CD4-positive, alpha-beta T cell treated with Interleukin-17A for 4 hours (primary cell): ENCODE measurements at places on chromosomes 5 and 9.

DNA sequence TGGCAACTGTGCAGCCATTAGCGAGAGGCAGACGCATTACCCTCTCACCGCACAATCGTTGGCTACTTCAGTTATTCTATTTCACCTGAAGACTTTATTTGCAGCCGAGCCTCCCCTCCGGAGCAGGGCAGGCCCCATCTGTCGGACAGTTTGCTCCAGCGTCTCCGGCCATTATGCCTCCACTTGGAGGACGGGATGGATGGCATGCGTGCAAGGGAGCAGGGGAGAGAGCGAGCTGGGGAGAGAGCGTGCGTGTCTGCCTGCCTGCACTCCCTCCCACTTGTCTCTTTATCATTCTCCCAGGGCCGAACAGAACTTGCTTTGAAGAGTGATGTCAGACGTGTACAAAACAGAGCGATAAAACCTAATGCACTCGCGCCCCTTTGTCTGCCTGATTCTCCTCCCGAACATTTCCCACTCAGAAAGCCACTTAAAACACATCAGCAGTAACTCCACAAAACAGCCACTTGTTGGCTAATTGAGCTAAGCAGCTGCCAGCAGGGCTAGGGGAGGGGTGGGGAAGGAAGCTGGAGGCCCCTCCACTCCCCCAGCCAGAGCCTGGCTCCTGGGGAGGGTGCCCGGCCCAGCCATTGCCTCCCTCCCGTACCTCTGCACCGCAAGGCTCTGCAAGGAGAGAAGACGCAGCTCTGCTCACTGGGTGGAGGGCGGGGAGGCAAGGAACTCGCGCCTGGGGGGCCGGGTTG is 43.4 kb upstream of the FUBP3 start:
- no peak for DNase-seq

DNA sequence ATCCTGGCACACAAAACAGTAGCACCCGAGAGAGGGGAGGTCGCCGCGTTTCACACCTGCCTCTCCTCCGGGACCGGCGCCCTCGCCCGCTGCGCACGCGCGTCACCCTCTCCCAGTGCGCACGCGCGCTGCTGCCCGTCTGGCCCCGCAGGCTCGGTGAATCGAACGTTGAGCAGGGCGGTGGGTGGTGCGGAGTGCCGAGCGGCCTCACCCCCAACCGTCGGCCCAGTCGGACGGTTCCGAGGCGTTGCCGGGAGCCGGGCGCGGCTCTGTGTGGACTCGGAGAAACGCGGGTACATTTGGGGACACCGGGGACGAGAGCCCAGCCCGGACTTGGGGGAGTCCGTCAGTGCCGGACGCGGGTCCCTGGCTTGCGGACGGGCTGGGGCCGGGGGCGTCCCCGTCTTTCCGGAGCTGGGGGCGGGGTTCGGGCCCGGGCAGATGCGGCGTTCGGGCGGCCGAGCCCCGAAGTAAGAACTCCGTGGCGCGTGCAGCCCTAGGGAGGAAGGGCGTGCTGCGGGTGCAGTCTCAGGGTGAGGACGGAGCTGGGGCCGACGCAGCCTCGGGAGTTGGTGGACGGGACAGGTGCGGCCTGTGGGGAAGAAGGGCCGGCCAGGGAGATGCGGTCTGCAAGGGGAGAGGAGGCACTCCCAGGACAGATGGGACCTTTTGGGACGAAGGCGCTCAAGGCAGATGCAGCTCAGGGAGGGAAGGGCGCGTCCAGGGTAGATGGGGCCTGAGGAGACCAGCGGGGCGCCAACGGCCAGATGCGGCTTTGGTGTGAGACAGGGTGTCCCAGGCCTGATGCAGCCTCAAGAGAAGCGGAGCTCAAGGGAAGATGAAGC is at the start of gene POMT1:
TSS of gene POMT1 (plus strand) at position 138 of the 845 bp plus-strand sequence. CDS start 1,301 bp downstream, outside the sequence.
- DNase-seq: peak; percentile 92

DNA sequence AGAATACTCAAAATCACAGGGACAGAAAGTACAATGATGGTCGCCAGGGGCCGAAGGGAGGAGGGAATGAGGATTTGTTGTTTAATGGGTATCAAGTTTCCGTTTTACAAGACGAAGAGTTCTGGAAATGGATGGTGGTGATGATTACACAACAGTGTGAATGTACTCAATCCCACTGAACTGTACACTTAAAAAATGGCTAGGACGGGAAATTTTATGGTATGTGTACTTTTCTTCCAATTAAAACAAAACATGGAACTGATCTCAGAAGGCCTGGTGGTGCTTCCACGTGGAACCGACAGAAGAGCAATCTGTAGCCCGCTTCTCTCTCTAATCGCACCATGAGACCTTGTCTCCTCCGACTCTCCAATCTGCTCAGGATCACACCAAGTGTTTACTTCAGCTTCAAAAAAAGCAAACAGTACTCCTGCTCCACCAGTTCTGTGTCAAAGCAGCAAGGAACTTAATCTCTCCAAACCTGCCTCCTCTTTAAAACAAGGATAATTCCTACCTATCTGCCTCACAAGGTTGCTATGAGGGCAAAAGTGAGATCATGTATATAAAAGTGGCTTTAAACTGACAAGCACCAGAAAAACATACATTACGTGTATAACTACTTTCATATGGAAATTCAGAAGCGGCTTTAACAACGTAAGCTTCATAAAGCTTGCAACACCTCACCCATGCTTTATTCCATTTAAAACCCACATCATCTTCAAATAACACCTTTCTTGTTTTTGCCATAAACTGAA is 2.1 kb downstream of the ECPAS start:
- DNase-seq: no peak

GRCh38 chr5:173056783-173057061 is 570 bp downstream of the CREBRF start:
- peak; percentile 90 for DNase-seq

GRCh38 chr5:78594610-78595457 is 53.7 kb downstream of the LHFPL2 start:
- no peak for DNase-seq

GRCh38 chr5:153130296-153130695 is 360.2 kb upstream of the GRIA1 start:
- DNase-seq: no peak

DNA sequence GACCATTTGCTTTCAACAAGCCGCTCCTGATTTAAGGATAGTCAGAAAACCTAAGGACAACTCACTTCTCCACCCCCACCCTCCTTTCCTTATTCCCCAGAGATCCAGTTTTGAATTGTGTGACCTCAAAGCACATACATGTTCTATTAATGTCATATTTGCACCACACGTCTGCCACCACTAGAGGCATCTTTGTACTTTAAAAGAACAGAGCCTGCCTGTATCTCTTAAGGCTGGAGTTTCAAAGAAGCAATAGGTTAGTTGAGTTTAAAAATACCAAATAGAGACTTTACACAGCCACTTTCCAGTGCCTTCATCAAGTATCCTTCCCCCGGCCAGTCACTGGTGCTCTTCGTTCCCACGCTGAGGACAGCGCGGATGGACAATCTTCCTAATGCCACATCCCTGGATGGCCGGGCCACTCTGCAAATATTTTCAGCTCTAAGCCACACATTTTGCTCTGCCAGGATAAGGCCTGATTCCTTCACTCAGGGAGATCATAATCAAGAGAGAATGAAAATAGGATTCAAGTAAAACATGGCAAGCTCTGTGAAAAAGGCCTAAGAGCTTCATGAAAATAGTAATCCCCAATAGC is 146.3 kb downstream of the SNCAIP start:
- DNase-seq: no peak

- peak; percentile 12 for DNase-seq
These were observed 18.2 kb upstream of the STK32A start for GRCh38 chr5:147216552-147217154.

DNA sequence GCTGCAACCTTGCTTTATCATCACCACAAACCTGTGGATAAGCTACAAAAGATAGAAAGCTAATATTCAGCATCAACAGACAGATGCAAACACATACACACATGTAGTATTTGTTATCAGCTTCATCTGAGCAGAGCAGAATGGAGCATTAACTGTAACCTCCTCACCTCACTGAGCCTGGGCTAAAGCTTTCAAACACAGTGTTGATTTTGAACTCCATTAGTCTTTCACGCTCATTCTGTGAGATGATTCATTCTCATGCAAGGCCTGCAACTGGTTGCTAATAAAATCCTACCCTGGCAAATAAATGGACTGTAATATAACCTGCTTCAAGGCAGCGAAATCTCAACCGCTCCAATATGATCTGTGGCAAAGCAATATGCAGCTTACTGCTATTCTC is 1360.6 kb upstream of the ACO1 start:
- no peak for DNase-seq

DNA sequence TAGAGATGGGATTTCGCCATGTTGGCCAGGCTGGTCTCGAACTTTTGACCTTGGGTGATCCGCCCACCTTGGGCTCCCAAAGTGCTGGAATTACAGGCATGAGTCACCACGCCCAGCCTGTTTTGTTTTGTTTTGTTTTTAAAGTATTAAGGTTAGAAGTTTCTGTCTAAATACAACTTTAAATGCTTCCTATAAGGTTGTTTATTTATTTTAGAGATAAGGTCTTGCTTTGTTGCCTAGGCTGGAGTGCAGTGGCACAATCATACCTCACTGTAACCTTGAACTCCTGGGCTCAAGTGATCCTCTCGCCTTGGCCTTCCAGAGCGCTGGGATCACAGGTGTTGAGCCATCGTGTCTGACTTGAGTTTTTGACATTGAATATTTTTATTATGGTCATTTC is 11.4 kb downstream of the MRRF start:
- DNase-seq: no peak

GRCh38 chr9:136057236-136058081 is 37.6 kb downstream of the NACC2 start:
- DNase-seq: no peak

GRCh38 chr5:81950996-81951395 is 20.8 kb upstream of the ATG10 start:
- DNase-seq: no peak

DNA sequence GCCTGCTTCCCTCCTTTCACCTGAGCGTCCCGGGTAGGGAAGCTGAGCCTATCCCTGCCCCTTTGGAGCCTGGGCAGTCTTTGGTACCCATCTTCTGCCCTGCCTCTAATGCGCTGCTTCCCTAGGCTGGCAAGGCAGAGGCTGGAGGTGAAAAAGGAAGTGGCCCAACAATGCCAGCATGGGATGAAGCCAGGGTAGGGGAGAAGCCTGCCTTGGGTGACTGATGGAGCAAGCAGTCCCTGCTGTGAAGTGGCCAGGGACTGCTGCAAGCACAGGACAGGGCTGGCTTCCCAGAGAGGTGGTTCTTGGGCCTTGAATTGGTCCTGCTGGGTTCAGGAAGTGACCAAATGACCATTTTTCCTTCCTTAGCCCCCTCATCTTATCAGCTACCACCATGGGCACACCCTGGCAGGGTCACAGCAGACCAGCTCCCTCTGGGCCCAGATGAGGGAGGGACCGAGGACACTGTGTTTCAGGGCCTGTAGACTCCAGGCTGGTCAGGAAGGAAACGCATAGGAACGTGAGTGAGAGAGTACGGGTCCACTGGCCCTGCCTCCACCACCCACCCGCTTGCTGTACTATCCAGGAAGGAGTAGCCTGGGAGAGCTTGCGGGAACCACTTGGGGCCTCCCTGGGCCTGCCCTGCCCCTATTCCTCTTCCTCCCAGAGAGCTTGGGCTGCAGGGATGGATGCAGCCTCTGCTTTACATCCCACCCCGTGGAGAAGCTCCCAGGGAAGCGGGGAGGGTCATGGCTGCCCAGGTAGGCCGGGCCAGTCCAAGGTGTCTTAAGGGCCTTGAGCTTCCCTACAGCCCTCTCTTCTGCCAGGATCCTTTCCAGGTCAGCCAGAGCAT is 102.6 kb downstream of the DAB2IP start:
- DNase-seq: no peak

DNA sequence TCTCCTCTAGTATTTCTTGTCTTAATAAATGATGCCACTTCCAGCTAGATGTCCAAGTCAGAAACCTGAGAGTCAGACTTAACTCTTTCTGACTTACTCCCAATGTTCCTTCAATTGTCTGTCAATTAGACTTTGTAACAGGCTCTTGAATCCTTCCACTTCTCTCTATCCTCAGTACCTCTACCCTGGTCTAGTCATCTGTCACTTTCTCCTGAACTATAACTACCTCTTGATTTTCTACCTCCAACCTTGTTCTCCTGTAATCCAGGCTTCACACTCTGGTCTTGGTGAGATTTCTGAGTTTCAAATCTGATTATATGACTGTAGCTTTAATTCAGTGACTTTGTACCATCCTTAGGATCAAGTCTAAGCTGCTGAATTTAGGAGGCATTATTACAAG is 64.9 kb downstream of the NDUFAF2 start:
- DNase-seq: no peak

- DNase-seq: no peak
These were observed 13.2 kb upstream of the S1PR3 start for GRCh38 chr9:88978034-88978433.

- no peak for DNase-seq
These were observed 128.2 kb downstream of the MVB12B start for GRCh38 chr9:126454795-126455194.

DNA sequence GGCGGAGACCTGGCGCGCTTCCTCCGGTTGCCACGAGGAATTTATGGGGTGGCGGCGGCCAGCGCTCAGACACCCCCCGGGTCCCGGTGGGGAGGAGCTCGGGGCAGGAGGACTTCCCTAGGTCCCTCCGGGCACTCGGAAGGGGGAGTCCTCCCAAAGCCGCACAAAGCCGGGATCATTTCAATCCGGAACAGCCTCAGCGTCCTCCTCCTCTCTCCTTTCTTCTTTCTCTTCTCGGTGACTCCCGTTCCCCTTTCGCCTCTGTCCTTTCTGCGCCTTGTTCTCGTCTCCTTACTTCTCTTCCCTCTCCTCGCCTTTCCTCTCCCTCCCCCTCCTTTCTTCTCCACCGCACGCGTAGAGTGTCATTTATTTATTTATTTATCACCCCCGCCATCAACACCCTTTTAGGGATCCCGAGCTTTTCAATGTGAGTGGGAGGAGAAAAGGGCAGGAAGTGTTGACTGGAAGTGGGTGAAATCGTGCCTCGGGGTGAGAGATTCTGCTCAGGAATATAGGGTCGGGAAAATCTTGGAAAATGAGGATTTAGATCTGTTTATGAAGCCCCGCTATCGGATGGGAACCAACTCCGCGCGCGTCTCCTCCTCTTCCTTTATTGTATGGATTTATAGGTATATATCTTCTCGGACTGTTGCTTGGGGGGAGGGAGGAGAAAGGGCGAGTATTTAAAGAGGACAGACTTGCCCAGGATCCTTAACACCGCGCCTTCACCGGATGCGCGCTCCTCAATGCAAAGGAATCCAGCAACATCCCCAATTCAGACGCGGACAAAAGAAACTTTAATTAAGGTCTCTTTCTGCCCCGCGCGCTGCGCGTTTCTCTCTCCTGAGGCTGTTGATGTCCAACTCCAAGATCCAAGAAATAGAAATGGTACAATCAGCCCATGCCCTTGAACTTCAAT is 2.0 kb upstream of the ZNF462 start:
- DNase-seq: no peak

GRCh38 chr9:120184266-120184665 is 395.7 kb downstream of the CDK5RAP2 start:
- DNase-seq: no peak

DNA sequence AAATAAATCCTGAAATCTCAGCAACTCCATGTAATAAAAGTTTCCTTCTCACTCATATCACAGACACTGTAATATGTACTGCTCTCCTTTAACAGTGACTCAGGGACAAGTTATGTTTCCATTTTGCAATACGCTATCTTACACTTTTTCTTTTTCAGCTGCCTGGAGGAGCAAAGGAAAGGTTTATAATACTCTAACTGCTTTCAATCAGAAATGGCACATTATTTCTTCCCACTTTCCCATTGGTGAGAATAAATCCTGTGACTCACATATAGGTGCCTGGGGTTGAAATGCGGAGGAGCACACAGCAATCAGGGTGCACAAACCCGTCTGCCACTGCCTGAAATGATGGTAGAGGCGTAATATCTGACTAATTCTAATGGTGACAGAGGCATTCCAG is 186.6 kb downstream of the HINT1 start:
- DNase-seq: no peak
